Occipital lobe (tissue), 3 donors: ENCODE measurements at places on chromosomes 6 and 20.

GRCh38 chr20:44211177-44212039 lies 837 bp upstream of the OSER1 start:
- DNase-seq: peak; percentile 9

DNA sequence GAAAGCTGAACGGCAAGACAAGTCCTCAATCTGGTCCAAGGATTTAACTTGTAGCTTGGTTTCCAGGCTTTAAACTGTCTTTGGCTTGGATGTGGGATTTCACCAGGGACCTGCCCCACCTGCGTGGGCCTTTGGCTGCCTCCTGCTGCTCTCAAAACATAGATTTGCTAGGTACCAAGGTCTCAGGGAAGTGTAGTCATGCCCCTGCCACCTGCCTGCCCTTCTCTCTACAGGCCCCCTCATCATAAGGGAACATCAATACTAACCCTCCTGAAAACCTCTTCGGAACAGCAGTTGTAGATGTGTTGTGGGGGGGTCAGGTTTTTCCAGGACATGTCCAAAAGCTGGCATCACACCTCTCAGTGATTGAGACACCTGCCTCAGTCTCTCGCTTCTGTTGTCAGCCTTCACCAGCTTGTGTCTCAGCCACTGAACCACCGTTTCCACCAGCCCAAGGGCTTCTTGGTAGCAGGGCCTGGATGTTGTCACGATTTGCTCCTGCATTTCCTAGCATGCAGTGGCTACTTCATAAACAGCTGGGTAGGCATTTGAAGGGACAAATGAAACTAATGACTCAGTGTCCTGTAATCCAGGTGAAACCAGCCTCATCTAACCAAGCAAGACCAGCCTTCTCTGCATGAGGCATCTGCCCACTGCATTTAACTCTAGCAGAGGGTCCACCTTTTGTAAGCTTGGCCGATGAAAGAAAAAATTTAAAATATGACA lies 141.6 kb upstream of the THBS2 start:
- DNase-seq: no peak

DNA sequence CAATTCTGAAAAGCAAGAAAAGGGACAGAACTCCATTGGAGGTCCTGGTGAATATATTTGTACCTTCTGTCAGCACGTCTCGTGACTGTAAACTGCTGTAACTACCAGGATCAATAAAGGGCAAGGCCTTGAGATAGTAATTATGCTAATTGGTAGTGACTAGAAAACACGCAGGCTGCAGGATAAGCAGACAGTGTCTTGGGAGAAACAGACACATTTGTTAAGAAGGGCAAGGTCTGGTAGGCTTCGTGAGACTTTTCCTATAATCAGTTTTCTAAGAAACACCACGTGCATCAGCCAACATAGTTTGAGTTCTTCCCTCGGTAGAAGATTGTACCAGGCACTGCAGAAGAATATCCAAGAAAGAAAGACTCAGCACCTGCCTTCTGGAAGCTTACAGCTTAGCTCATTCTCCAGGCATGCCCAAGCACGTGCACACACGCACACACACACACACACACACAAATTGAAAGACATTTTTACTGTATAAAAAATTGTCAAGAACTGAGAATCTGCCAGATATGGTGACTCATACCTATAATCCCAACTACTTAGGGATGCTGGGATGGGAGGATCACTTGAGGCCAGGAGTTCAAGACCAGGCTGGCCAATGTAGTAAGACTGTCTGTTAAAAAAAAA lies 167.0 kb upstream of the SASH1 start:
- DNase-seq: no peak

GRCh38 chr6:138377844-138378243 lies at the start of gene SMIM28:
Gene SMIM28 (plus strand): TSS chr6:138377905. CDS start chr6:138378073, 168 bp downstream.
- DNase-seq: no peak

- DNase-seq: no peak
These were observed 652 bp downstream of the BMP6 start for GRCh38 chr6:7726416-7727085.

- no peak for DNase-seq
These were observed 15.4 kb upstream of the KIAA1755 start for GRCh38 chr20:38275815-38276550.

DNA sequence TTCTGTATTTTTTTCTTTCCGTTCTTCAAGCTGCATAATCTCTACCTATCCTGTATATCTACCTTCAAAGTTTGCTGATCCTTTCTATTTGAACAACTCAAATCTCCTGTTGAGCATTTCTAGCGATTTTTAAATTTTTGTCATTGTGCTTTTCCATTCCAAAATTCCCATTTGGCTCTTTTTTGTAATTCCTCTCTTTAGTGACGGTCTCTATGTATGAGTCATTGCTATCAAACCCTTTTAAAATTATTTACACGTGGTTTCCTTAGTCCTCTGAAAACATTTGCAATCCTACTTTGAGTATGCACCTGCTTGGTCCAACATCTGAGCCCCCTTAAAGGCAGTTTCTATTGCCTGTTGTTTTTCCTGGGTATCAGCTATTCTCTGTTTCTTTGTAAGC lies 100.5 kb upstream of the FOXC1 start:
- no peak for DNase-seq

- peak; percentile 39 for DNase-seq
These were observed at the start of the genes DUSP15 and TTLL9 for GRCh38 chr20:31869942-31870725. Gene DUSP15 (minus strand): TSS chr20:31870527. CDS start chr20:31870337, 190 bp downstream. Gene TTLL9 (plus strand): TSS chr20:31870634. CDS start chr20:31871127, 493 bp downstream.

DNA sequence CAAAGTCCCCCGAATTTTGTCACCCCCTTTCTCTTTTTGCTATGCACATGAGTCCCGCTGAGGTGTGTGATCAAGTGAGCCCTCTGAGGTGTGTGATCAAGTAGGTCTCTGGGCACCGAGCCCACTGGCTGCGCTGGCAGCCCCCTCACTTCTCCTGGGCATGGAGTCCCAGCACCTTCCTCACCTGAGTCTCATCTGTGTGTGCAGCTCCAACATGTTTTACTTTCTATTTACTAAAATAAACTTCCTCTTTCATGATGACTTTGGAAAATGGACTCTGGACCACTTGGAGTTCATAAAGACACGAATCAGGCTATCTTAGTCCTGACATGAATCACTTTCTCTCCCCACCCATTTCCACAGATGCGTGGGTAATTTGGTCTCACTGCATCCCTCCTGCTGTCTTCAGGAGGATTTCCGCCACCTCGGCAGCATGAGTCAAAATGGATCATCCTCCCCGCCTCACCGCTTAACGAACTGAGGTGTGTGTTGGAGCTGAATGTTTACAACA lies 39.8 kb downstream of the PRDM1 start:
- no peak for DNase-seq

GRCh38 chr6:142871910-142872331 lies 73.1 kb downstream of the HIVEP2 start:
- DNase-seq: no peak

GRCh38 chr6:10520468-10520867 lies 683 bp upstream of the GCNT2 start:
- DNase-seq: no peak

DNA sequence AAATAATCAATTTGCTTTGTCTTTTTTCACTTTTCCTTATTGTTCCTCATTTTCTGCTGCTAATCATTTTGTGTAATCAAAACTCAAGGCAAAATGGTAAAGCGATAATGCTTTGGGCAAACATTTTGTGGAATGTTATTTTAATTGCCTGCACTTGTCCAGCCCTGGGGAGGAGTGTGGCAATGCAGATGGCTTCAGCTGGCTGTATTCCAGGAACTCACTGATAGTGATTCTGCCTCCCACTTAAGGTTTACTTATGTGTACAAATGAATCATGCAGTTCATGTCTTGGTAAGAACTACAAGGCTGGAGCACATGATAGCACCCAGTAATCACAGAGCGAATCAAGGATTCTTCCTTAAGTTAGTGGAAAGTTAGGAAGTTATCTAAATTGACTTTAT lies 107.8 kb downstream of the COL19A1 start:
- no peak for DNase-seq

GRCh38 chr6:12481292-12481691 lies 191.1 kb downstream of the EDN1 start:
- no peak for DNase-seq

- DNase-seq: no peak
These were observed 7.2 kb upstream of the SDCBP2 start for GRCh38 chr20:1335961-1336698.

- DNase-seq: no peak
These were observed 112.0 kb downstream of the LAMP5 start for GRCh38 chr20:9626357-9626756.

DNA sequence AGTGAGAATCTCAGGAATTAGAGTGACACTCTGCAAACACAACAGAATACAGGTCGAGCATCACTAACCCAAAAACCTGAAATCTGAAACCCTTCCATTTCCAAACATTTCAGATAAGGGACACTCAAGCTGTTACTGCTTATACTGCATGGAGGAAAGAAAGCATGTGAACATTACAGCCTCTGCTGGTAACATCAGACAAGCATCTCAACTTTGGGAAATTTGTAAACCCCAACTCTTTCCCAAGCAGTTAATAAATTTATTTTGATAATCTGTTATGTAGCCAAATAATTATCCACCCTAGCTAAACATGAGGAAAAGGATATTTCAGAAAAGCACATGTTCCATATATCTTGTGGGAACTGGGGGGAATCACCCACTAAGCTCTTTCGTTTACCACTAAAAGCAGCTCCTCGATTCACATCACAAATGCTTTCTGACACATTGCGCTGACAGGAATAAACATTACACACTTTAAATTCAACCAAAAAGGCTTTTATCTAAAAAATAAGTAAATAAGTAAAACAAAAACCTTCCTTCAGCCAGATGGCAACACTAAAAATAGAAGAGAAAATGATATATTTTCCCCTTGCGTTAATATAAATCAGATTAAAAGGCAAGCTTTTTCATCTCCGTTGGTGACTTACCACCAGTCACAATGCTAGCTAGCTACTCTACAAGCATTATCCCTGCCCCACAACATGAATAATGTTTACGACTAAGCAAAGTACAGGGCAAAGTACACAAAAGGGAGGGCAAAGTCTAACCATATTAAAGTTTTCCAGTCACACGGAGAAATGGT lies 120.8 kb downstream of the MAP7 start:
- DNase-seq: no peak

- DNase-seq: no peak
These were observed 4.3 kb downstream of the SDCBP2 start for GRCh38 chr20:1324598-1325172.

DNA sequence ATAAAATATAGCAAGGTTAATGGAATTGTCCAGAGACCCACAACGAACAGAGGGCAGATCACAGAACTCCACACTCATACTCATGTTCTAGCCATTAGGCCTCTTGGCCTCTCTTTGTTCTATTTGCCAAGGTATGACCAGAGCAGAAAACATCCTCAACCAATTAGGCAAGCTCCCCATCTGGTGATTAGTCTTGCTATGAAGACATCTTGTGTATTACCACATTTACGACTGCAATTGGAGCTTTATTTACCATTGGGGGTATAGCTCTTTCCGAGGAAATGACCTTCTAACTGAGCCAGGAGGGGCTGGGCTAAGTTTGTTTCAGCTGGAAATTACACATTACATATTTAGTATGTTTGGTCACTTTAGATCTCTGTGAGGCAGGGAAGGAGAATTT lies 593.9 kb downstream of the CD109 start:
- DNase-seq: no peak

GRCh38 chr20:32966881-32967781 lies 37.1 kb downstream of the SUN5 start:
- no peak for DNase-seq

GRCh38 chr6:20444786-20445271 lies 43.1 kb downstream of the E2F3 start:
- no peak for DNase-seq

DNA sequence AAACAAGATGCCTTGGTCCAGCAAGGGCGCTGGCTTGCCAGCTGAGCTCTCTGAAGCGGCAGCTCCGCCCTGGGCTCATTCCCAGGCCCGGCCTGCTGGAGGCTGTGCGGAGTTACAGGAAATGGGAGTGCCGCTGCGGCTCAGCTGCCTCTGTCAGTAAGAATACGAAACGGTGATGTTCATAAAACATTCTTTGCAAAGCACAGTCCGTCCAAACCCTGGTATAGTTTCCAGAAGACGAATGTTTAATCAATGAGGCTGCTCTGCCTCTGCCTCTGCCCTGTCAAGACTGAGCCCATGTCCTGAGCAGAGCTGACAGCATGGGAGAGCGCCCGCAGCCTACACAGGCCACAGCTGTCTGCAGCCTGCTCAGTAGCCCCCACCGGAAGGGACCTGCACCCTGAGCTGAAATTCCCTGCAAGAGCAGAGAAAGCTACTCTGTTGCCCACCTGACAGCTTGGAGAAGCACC lies 153.3 kb upstream of the SNX9 start:
- DNase-seq: peak; percentile 55

DNA sequence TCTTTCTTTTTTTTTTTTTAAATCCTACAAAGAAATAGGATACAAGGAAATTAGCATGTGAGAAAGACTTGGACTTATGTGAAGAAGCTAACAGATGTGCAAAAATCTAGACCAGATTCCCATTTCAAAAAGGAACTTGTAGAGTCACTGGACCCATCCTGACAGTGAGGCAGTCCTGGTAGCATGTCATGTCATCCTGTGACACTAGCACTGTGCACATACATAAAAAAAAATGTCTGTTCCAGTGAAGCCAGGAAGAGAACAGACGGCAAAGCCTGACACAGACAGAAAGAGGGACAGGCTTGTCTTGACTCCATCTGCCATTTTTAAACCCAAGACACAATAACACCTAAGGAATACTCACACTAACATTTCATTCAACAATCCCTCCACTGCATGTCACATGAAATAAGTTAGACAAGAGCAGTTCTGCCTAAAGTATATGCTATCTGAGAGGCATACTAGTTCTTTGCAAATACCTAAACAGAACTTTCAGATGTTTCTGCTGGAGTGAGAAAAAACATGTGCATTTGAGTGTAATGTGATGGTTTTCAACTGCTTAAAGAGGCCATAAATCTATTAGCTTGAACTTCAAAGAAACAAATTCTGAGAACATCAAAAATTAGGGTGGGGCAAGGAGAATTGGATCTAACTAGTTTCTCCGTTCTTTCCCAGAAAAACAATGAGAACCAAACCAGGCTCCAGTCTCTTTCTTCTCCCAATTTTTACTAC lies 159.6 kb downstream of the BACH2 start:
- no peak for DNase-seq

DNA sequence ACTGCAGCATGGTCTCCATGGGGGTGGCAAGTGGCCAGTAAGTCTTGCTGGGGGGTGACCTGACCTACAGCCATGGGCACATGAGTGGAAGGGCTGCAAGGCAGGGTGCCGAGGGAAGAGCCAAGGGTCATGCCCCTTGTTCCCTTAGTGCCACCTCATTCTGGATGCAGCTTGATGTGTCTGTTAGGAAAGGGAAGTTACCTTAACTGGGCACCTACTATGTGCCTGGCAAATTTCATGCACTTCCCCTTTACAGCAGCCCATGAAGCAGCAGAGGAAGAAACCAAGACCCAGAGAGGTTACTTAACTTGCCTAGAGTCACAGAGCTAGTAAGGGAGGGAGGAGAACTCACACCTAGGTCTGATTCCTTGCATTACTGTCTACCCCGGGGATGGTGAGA lies 174.0 kb downstream of the MRPL14 start:
- no peak for DNase-seq

DNA sequence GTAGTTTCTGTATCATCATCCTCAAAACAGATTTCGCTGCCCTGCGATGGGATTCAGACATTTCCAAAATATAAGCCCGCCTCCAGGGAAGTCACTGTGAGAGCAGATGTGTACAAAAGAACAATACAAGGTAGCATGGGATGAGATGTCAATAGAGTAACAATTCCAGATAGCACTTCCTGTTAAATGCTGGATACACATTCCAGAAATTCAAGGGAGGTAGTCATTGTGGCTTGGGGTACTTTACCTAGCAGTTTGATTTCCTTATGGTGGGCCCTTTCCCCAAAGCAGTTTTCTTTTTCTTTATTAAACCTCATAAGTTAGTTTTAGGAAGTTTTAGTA lies 2.5 kb downstream of the RNF217 start:
- no peak for DNase-seq

GRCh38 chr6:146287691-146288369 lies 255.8 kb upstream of the RAB32 start:
- DNase-seq: no peak
